ENCODE measurements at places on chromosomes 6 and 20.

- DNase-seq, result peak; percentile 42
These were observed 33.1 kb downstream of the HBS1L start for GRCh38 chr6:135021310-135022049.

DNA sequence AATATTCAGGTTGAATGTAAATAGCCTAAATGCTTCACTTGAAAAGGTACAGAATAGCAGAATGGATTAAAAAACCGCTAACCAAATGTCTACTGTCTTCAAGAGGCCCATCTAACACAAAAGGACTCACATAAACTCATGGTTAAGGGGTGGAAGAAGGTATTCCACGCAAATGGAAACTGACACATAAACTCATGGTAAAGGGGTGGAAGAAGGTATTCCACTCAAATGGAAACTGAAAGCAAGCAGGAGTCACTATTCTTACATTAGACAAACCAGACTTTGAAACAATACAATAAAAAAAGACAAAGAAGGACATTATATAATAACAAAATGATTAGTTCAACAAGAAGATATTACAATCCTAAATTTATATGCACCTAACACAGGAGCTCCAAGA lies 38.3 kb upstream of the PKIB start:
- no peak for DNase-seq

GRCh38 chr6:144729502-144729901 lies 444.4 kb downstream of the UTRN start:
- no peak for DNase-seq

DNA sequence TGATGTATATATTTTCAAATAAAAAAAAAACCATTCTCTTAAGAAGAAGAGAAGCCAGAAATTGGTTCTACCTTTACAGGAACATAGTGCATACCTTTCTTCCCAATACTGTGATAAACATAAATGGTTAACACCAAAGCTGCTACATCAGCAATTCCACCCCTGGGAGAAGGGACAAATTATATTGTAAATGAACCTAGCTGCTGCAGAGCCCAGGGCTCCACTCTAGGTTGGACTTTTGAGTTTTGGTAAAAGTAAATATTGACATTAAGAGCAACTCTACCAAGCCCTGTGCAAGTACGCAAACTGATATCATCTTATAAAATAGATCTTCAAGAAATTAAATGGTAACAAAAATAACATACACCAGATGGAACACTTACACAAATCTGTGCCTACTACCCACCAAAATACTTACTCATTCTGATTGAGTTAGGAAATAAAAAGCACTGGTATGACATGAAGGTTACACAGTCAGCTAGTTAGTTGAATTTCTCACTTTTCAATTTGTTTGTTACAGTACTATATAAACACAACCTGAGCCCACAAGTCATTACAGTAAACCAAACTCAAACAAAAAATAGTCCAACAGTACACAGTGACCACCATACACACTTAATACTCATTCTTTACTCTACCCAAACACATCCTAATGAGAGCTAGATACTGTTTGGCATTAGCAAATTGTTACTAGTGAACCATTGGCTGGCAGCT lies 223.3 kb upstream of the HEY2 start:
- DNase-seq, result no peak
